ENCODE measurements at places on chromosomes 1 and 21.

GRCh38 chr1:245961137-245961540 is 545.9 kb downstream of the SMYD3 start:
- no peak for DNase-seq

DNA sequence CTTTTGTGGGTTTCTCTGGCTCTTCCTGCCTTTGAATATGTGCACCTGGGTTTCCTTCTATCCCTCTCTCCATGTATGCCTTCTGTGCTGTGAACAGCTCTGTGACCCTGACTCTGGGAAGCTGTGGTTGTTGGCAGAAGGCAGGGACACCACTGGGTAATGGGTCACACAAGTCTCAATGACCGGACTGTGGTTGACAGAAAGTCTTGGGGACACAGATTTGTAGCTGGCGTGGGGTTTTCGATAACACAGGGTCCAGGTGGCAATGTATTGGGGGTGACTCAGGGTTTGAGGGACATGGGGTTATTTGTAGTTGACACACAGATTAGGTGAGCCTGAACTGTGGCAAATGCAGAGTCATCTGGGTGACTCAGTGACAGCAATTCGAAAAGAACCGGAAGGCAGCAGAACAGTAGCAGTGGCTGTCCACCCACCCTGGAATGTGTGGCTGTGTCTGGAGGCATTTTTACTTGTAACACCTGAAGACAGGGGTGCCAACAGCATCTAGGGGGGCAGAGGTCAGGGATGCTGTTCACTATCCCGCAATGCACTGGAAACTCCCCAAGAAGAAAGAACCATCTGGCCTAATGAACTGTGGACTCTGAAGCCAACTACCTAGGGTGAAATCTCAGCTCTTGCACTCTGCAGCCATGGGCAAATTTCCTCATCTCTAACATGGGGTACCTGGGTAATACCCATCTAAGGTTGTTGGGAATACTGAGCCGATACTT is 13.0 kb upstream of the SLC6A9 start:
- no peak for DNase-seq

- DNase-seq: no peak
Measured at GRCh38 chr1:204574016-204574864, 58.0 kb downstream of the MDM4 start.

GRCh38 chr1:154821083-154821482 is 49.0 kb downstream of the KCNN3 start:
- no peak for DNase-seq

GRCh38 chr1:226810681-226811080 is 59.7 kb upstream of the PSEN2 start:
- DNase-seq: no peak

DNA sequence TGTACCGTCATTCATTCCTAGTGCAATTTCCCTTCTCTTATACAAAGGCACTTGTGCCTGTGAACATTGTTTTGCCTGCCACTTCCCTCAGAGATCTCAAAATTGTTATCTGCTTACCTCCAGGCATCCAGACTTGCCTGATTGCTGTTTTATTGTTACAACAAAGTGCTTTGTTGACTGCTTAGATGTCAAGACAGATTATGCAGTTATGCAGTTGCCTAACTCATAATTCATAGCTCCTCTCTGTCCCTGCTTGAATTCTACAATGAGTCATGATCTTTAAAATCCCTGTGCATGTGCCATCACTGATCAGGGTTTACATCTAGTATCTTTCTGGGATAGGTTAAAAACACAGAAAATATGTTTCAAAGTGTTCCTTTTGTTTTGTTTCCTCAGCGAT is 24.5 kb downstream of the CXADR start:
- DNase-seq: no peak

Measured in NCI-H460 (cell line).